ENCODE measurements at places on chromosomes 3 and 15.

- DNase-seq = no peak
Measured at GRCh38 chr15:58562135-58562534, 130.3 kb downstream of the LIPC start.

GRCh38 chr3:129445471-129445870 is 5.4 kb downstream of the IFT122 start:
- DNase-seq = no peak

- peak; percentile 9 for DNase-seq
Measured at GRCh38 chr3:81743096-81744025, 18.1 kb downstream of the GBE1 start.

GRCh38 chr3:166285001-166285400 is 447.8 kb upstream of the BCHE start:
- DNase-seq = no peak

- DNase-seq = no peak
Measured at GRCh38 chr15:42163947-42164550, 7.6 kb upstream of the PLA2G4F start.

GRCh38 chr3:187706971-187707370 is 4.6 kb upstream of the RTP2 start:
- peak; percentile 31 for DNase-seq

DNA sequence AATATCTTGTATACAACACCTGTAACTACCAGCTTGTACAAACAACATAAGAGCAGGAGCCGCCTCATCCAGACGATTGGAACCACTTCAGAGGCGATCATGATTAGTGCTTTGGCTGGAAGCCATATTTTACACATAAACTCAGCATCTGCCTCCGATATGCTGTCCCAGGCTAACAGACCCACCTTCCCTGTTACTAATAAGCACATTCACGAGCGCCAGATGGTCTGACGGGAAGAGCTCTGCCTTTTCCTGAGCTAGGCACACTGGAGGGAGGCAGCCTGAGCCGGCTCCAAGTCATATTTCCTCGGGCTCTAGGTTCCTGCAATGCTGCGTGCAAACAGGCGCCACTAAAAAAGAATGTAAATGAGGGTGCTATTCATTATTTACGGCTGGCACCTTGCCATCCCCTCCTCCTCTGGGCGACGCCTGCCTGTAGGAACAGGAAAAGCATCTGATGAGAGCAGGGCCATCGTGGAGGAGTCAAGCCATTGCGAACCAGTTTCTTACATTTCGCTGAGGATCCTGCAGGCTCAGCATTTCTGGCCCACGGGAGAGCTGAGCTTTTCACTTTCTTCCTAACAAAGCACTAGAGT is 98.2 kb downstream of the ANXA2 start:
- DNase-seq = peak; percentile 27
